Activated T-cell treated with anti-CD3 and anti-CD28 coated beads, Interleukin-2, amount 50 U/mL, for 72 hours (primary cell): ENCODE measurements at places on chromosomes 1 and 21.
A peak's percentile ranks its signal among the peaks of the same experiment; 100 is the strongest.

DNA sequence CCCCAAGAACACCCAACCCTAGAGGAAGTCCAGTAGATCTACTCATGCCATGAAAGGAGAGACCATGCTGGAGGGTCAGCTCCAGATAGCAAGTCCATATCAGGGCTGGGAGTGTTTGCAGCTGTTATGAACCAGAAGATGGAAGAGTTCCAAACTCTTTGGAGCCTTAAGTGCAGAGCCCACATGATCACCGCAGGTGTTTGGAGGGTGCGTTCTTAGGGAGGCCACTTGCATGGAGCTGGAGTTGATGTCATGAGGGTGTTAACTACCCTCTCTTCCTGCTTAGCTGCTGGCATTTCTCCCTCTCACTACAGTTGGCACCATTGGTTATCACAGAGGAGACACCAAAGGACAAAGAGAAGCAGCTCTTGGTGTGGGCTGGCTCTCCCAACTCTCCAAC, 616.9 kb downstream of the AJAP1 start:
- no peak overlapping the region for H3K4me3 ChIP-seq
- peaks cover 10% of the 10 kb centered on the region for H3K27me3 ChIP-seq
- peaks cover 8% of the 10 kb centered on the region for H3K4me1 ChIP-seq
- H3K27ac ChIP-seq: no peak overlapping the region
- no peak for DNase-seq
- H3K36me3 ChIP-seq: peaks cover 2% of the 10 kb centered on the region

DNA sequence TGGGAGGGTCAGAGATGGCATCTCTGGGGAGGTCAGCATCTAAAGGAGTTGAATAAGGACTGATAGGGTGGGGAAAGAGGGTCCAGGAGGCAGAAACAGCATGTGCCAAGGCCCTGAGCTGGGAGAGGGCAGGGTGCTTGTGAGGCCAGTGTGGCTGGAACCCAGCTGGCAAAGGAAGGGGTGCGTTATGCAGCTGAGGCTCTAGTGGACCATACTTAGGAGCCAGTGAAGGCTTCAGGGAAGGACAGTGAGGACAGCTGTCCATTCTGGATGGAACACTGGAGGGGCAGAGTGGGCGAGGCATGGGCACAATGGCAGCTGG, 57.1 kb upstream of the RPL11 start:
- no peaks in the 10 kb centered on the region for H3K36me3 ChIP-seq
- H3K27ac ChIP-seq: no peak overlapping the region
- H3K27me3 ChIP-seq: no peaks in the 10 kb centered on the region
- no peak for DNase-seq
- peak overlapping the region; percentile 77 for H3K4me3 ChIP-seq
- peaks cover 30% of the 10 kb centered on the region for H3K4me1 ChIP-seq

- H3K27me3 ChIP-seq: no peaks in the 10 kb centered on the region
- no peak for DNase-seq
- H3K27ac ChIP-seq: no peak overlapping the region
- no peaks in the 10 kb centered on the region for H3K4me1 ChIP-seq
- no peaks in the 10 kb centered on the region for H3K36me3 ChIP-seq
- no peak overlapping the region for H3K4me3 ChIP-seq
Measured at GRCh38 chr21:46150491-46151121, 4.8 kb downstream of the FTCD start.

DNA sequence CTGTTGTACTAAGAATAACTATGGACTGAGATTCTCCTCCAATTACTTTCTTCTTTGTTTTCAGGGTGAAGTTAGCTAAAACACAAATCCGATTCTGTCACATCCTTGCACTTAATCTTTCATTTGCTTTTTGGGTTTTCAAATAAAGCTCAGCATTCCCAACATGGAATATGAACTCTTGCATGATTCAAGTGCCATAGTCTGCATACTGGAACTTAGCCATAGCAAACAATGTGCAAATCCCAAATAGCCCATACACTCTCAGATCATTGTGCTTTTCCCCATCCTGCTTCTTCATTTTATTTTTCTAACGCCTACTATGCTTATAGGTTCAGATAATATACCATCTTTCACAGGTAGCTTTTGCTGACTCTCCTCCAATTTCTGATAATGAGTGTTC, 455.8 kb upstream of the PRMT6 start:
- H3K27me3 ChIP-seq: no peaks in the 10 kb centered on the region
- no peak for DNase-seq
- no peaks in the 10 kb centered on the region for H3K36me3 ChIP-seq
- no peaks in the 10 kb centered on the region for H3K4me1 ChIP-seq

DNA sequence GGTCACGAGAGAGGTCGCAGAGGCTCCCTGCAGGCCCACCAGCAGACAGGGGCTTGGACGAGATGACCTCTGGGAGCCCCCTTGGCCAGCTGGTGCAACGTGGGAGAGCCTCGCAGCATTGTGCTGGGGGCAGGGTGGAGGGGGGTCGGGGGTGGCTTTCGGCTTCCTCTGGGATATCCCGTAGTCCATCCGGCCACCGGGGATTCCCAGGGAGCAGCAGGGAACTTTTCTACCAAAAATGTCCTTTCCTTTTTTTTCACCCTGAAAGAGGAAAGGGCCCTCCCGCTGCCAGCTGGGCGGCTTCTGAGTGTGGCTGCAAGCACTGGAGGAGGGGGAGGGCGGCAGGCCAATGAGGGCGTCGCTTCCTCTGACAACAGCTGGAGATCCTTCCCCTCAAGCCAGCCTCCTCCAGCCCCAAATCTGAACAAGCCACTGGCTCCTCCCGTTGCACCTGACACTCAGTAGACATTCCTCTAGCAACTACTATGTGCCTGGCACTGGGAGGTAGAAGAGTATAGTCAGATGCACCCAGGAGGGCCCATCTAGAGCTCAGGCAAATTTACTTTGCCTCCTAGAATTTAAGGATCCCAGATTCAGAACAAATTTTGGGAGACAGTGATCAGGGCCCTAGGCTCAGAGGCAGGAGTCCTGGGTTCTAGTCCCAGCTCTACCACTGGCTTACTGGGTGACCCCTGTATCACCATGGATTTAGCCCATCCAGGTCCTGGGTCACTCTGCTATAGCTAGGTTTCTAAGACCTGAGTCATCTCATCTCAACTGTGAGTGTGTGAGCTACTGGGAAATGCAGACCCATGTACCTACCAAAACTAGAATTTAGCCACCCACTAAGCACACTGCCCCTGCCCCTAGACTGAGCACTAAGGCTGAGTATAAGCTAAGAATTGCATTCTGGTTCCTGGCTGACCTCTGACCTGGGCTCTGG, 2.7 kb downstream of the MOB3C start:
- peaks cover 52% of the 10 kb centered on the region for H3K4me1 ChIP-seq
- H3K27ac ChIP-seq: no peak overlapping the region
- peak overlapping the region; percentile 15 for H3K4me3 ChIP-seq
- DNase-seq: peak; percentile 23
- no peaks in the 10 kb centered on the region for H3K27me3 ChIP-seq

GRCh38 chr1:212699625-212700222, at the start of gene BATF3:
Gene BATF3, minus strand, starts transcription at chr1:212699840. Its CDS starts 78 bp downstream, at chr1:212699762.
- H3K27me3 ChIP-seq: peaks cover 7% of the 10 kb centered on the region
- peaks cover 27% of the 10 kb centered on the region for H3K36me3 ChIP-seq
- H3K4me1 ChIP-seq: peaks cover 81% of the 10 kb centered on the region
- peak within 1 kb of the TSS; percentile 89 for H3K4me3 ChIP-seq
- DNase-seq: no peak

DNA sequence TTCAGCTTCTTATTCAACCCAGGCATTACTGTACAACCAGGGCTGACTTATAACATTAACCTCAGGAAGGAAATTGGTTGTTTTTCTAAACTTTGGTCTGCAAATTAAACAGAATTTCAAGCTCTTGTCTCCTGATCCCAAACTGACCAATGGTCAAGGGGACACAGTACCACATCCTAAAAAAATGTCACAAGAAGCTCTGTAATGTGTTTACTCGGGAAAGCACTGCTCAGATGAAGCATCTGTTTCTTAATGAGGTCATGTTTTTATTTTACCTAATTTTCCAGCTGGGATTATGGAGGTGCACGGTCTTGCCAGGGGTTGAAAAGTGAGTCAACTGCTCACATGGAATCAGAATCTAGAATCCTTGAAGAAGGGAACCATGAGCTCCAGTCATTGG, 18.7 kb downstream of the ADAMTS5 start:
- no peak overlapping the region for H3K4me3 ChIP-seq
- peaks cover 7% of the 10 kb centered on the region for H3K27me3 ChIP-seq
- DNase-seq: no peak
- H3K27ac ChIP-seq: no peak overlapping the region
- H3K4me1 ChIP-seq: no peaks in the 10 kb centered on the region
